ENCODE measurements at places on chromosomes 3 and 15. TPM values are rescaled to one million over a fixed set of nuclear protein-coding genes. Genes with fewer than 3 reads are reported as not detected.
A peak's percentile ranks its signal among the peaks of the same experiment; 100 is the strongest.

The ALDH1A2 gene
- 6.1 TPM for total RNA-seq

The ROBO1 gene
- total RNA-seq = 156 TPM

GRCh38 chr3:11390411-11391131, 118.4 kb downstream of the ATG7 start:
- no peak for DNase-seq

- no peak for DNase-seq
Observed at GRCh38 chr3:9901967-9902366, 681 bp upstream of the IL17RE start.

GRCh38 chr15:81117136-81117535, 16.9 kb upstream of the CFAP161 start:
- no peak for DNase-seq

DNA sequence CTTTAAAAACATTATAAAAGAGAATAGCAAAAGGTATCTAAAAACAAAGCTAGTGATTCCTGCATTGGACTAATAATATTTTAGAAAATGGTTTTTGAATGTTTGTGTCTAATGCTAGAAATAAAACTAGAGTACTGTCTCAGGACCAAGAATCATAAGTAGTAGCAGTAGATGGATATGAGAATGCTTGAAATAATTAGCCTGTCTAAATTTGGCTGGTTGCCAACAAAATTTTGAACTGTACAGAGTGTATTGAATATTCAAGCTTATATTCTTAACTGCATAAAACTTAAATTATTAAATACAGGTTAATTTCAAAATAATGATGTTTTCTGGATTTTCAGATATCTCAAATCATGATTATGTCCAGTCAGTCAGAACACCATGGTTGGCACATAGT, 14.0 kb downstream of the ABHD5 start:
- no peak for DNase-seq

DNA sequence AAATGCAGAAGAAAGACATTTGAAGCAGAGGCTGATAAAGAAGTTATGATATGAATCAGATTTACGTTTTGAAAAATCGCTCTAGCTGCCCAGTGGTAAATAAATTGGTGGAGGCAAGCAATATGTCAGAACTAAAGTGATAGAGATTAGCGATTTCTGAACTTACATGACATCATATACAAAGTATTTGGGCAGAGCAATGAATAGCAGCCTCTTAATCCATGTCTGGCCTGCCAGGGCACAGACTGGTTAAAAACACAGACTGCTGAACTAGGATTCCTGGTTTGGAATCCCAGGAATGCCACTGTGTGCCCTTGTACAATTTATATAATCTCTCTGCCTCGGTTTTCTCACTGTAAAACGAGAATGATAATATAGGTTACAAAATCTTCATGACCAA, 243.1 kb upstream of the SETMAR start:
- DNase-seq = no peak

DNA sequence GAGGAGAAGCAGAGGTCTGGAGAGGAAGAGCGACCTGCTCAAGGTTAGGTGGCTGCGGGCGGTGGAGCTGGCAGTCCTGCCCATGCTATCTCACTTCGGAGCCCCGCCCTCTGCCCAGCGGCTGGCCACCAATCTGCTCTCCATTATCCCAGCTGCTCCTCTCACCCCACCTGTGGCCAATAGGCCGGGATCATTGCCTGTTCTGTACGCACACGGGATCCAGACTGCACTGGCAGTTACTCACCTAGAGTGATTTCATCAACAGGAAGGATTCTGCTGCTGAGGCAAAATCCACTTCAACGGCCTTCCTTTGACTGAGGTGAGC, 100.6 kb downstream of the TLE3 start:
- no peak for DNase-seq

DNA sequence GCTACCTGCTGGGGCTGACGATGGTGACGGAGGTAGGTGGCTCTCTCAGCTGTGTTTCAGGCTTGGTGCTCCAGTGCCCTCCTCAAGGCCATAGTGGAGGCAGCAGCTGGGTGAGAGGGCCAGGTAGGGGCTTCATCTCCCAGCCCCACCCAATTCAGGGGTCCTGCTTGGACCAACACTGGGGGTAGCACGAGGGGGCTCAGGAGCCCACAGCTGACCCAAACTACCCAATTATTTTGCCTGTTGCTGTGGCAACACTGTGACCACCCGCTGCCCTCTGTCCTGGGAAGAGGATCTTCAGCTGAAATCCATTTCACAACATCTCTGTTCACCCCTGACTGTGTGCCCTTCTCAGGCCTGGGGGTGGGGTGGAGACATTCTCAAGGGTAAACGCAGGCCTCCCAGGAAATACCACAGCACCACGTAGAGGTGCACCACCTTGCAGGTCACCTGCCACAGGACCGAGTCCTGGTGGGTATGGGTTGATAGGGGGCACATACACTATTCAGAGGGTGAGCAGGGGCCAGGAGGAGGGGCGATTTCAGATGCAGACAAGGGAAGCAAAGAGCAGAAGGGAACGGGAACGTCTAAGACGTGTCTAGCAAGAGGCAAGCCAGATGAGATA, 62.7 kb downstream of the GRIP2 start:
- no peak for DNase-seq

DNA sequence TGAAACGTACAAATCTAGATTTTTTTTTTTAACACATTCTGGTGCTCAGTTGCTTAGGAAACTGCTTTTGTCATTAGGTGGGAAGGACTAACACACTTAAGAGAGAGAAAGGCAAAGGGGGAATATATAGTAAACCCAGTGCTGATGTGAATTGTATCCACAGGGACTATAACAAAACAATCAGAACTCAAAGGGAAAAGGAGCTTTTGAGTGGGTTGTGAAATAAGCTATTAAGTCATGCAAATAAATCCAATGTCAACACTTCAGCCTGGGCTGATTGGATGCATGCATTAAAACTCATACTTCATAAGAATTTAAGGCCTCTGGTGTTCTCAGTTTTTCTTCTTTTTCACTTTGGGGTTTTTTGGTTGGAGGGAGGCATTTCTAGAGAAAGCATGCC, 628.9 kb downstream of the FHIT start:
- DNase-seq = no peak

DNA sequence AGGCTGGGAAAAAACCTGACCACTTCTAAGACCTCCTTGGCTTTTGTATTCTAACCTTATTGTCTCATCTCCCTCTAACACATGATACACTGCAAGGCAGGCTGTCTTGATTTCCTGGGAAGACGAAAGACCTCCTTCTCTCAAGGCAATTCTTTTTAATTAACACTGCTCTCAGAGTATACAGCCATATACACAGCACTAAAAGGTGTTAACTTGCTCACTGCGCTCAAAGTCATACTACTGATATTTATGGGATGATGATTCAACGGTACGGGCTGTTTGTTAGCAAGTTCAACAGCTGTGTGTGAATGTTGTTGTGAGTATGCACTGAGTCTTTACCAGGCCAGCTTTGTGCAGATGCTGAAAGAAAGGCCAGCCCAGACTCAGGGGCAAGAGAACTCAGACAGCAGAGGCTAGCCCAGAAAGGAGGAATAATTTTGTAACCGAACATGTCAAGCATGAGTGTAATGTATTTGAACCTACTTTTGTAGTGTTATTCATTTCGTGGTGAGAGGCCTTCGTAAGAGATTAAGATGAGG, 229.9 kb downstream of the IL5RA start:
- peak; percentile 3 for DNase-seq

- peak; percentile 5 for DNase-seq
Observed at GRCh38 chr15:92091155-92091734, 237.7 kb downstream of the SLCO3A1 start.

DNA sequence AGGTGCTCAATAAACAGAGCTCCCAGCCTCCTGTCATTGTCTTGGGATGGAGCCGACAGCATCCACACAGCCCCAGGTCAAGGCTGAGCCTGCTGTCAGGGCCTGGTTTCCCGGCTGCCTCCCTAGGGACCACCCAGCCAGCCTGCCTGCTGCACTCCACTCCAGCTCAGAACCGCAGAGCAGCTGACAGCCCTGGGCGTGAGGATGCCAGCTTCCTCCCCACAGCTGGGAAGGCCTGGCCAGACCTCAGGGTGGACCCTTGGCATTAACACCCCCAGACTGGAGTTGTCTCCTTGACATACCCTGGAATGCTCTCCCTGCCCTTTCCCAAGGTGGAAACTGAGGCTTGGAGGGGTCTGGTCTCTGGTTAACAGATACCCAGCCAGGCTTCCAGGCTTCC, 112.0 kb downstream of the WNT7A start:
- no peak for DNase-seq

- DNase-seq = no peak
Observed at GRCh38 chr3:79954756-79955155, 187.0 kb upstream of the ROBO1 start.

Data from occipital lobe (tissue), 3 donors.